Endothelial cell of umbilical vein (primary cell): ENCODE measurements at places on chromosomes 5 and 9.

GRCh38 chr5:129569295-129569694, 109.2 kb downstream of the ADAMTS19 start:
- DNase-seq: no peak

DNA sequence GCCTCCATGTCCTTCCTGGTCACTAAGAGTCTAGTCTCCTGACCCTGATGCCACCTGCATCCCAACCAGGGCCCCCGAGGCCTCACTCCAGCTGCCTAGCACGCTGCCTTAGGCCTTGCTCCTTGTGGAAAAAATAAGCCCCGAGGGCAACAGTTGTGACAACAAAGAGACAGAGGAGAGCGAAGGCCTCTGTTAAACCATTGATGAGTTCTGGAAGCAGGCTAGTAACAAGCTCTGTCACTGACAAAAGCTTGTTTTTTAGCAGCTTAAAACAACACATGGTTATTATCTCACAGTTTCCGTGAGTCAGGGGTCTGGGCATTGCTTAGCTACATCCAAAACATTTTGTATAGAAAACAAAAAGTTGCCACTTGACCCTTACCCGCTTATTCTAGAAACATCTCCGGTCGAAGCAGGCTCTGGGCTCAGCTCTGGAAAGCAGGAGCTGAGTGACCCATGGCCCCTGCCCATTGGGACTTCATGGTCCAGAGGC, 48.2 kb upstream of the TBC1D2 start:
- DNase-seq: no peak

GRCh38 chr5:8523501-8523900, 654.6 kb downstream of the MTRR start:
- DNase-seq: no peak

- no peak for DNase-seq
Measured at GRCh38 chr5:157038568-157039187, 20.2 kb downstream of the HAVCR1 start.

DNA sequence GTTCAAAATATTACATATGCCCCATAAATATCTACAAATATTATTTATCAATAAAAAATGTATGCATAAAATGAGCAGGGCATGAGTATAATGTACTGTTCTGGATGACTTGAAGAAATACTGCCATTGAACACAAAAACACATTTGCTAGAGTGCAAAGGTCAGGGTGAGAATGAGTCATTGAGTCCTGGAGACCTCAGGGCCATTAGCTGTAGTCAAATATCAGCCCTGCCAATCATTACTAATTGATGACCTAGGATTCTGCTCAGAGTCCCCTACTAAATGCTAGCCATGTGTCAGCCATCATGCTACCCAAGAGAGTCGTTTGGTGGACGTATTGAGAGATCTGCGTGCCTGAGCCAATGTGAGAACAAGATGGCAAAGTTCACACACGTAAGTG, 80.3 kb upstream of the FAM169A start:
- DNase-seq: no peak
